ENCODE measurements at places on chromosomes 13 and 19.

DNA sequence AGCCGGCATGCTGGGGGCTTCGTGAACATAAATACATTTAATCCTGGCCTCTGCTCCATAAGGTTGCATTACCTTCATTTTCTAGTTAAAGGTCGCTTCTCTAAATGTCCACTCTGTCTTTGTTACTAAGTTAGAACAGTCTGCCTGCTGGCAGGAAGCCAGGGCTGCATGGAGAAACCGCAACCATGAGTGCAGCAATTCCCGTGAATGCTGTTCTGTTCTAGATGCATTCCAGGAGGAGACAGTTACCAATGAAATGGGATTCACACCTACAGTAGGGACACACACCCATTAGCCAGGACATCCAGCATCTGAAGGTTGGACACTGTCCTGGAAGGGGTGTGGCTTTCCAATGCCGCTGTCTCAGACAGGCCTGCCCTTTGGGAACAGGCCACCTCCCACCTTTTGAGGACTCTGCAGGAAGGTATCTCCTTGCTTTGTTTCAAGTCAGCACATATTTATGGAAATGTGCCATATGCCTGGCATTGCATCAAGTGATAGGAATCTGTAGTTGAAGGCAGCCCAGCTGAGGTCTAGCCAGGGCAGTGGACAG is 129.7 kb downstream of the SLC7A1 start:
- peak; percentile 37 for DNase-seq

DNA sequence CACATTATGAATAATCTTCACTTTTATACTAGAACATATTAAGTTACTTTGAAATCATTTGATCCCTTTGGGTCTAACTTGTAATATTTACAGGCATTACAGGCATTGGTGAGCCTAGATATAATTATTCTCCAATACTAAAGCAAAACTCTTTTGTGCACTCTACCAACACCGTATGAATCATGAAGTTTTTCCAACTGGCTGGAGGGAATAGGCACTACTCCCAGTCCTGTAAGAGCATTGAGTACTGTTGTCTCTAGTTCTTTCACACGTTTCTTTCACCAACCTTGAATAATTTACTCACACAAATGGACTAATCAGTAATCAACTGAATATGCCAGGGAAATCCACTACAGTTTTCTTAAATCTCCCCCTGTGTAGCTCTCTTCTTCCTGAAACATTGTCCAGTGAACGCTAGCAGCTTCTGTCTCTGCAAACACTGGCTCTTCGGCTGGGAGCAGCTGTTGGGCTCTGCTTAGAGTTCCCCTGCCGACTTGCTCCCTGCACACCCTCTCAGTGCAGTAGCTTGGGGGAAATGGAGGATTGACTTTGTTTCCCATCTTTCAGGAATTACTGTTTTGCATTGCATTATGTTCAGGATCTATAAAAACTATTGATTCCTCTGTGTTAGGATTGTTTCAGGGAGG is 476.7 kb downstream of the RFC3 start:
- peak; percentile 8 for DNase-seq

- no peak for DNase-seq
Observed at GRCh38 chr19:57239982-57240310, 486 bp upstream of the ZNF805 start.

DNA sequence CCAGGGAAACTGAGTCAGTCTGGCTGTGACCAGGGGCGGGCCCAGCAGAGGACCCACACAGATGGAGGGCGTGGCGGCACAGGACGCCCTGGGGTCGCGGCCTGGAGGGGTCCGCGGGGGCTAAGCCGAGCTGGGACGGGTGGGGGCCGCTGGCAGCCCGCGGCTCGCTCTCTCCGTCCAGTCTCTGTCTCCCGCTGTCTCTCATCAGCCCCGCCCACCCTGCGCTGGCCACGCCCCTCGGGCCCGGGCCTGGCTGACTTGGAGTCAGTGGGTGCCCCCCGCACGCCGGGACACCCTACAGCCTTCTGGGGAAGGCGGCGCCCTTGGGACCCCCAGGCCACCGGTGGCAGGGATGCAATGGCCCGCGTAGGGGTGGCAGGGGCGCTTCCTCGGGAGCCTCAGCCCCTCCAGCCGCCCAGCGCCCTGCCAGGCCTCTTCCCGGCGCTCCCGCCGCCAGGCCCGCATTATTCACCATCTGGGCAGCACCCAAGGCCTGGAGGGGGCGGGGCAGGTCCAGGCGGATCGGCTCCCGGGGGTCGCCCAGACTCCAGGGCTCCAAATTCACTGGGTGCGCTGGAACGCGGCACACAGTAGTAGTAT is at the start of gene TBXA2R:
TBXA2R (minus strand) TSS at position 186 of the 600 bp plus-strand sequence. CDS start 6,241 bp downstream, outside the sequence.
- no peak for DNase-seq

DNA sequence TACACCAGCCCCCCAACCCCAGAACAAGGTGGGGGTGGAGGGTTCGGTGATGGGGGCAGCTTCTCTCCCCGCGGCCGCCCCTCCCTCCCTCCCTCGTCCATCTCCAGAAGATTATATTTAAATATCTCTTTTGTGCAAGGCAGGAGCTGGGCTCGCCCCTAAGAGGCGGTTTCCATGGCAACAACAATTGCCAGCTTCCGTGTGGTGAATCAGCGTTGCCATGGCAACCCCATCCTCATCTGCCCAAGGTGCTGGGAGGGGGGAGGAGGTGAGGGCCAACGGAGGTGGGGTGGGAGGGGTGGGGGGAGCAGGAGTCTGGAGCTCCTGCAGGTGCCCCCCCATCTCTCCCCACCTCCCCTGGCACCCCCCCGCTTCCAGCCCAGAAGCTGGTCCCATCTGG is 46.4 kb downstream of the CELF5 start:
- peak; percentile 68 for DNase-seq

DNA sequence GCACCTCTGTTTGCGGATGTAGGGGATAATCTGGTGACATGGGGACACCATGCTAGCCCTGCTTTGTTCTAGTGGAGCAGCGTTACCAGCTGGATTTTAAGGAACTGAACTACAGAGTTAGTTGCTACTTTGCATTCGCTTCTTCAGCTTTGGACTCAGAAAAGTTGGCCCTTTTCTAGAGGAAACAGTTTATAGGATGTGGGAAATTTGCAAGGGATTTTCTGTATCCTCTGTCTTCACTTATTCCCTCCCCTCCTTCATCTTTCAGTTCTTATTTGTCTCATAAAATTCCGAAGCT is 2.1 kb downstream of the GATAD2A start:
- DNase-seq: no peak

DNA sequence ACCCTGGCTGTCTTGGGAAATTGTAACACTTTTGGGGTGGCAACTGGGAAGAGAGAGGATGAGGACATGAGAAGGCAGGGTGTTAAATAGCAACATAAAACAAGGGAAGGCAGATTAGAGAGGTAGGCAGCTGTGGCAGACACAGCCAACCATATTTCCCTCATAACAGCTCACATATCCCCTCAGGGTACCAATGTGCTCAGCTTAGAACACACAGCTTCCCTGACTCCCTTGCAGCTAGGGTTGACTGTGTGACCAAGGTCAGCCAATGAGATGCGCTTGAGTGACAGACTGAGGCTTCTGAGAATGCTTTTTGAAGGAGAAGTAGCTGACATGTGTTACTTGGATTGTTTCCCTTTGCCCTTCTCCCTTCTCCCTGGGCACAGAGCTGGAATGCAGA is 28.8 kb upstream of the SPATA13 start:
- DNase-seq: no peak

DNA sequence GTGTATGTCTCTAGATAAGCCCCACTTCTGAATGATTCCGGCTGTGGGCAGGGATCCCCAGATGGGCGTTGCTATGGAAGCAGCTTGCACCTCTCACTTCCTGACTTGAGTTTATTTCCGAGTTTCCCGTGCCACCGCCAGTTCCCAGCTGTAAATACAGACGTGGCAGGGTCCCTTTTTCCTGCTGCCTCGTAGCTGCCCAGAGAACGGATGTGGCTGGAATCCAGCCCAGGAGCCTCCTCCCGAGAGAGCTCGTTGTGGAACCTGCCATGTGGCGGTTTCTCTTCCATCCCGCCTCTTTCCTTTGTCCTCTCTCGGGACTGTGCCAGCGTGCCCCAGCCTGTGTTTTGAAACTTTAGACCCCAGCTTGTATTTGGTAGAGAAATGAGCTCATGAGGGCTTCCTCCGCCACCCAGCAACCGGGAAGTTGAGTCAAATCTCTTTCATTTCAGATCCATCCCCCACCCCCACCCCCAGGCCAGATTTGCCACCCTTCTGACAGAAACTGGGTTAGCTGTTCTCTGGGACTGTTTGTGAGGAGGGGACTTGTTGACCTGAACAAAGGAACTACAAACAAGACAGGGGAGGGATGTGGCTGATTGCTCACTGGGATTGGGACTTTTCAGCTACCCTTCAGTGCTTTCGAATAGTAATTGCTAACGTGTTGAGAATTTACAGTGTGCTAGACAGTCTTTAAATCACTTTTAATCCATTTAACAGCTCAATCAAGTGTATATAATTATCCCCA is 96.6 kb downstream of the SIPA1L3 start:
- peak; percentile 74 for DNase-seq

DNA sequence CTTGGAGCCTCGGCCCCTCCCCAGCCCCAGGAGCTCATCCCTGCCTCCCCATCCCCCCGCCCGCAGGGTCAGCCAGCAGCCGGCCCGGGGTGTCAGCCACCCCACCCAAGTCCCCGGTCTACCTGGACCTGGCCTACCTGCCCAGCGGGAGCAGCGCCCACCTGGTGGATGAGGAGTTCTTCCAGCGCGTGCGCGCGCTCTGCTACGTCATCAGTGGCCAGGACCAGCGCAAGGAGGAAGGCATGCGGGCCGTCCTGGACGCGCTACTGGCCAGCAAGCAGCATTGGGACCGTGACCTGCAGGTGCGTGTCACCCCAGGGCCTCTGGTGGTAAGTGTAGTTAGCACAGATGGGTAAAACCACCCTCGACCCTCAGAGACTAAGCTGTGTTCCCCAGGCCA is 13.8 kb downstream of the MAP1S start:
- no peak for DNase-seq

DNA sequence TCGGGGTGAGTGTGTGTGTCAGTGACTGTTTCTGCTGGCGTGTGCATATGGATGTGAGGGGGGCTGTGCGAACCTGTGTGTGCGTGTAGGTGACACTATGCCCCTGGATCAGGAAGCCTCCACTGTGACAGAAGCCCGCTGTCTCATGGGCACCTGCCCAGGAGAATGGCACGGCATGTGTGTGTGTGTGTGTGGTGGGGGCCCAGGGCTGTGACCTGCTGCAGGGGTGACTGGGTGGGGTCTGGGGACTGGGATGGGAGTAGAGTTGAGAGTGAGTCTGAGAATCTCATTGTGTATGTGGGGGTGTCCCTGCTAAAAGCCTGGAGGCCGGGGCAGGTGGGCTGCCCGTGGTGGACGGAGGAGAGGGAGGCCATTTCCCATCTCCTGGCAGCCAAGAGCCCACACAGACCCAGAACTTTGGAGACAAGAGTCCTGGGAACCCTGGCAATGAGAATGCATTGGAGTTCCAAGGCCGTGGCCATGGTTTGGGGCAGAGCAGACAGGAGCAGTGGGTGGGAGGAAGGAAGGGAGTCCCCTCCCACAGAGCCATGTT is 6.4 kb upstream of the TPM4 start:
- DNase-seq: no peak

DNA sequence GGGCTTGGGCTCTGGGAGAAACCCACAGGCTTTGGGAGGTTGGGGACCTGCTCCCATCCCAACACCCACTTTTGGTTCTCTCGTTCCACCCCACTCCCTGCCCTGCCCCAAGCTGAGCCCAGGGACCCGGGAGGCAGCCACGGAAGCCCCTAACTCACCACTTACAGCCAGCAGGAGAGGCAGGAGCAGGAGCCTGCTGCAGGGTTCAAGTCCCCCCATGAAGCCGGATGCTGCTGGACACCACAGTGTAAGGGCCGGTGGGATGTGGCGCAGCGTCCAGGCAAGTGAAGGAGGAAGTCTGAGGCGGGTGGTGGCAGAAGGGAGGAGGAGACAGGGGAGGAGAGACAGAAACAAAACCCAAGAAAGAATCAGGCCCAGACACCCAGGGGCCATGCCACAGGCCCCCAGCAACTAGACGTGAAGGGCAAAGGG is at the start of gene TYROBP:
TYROBP (minus strand) TSS at position 286 of the 432 bp plus-strand sequence; CDS start at position 219, 67 bp downstream.
- DNase-seq: no peak

Measured in spinal cord (tissue), 10 donors.